ENCODE measurements at places on chromosomes 3 and 15.

GRCh38 chr3:114562557-114562956 is 268.7 kb downstream of the TIGIT start:
- no peak for DNase-seq

DNA sequence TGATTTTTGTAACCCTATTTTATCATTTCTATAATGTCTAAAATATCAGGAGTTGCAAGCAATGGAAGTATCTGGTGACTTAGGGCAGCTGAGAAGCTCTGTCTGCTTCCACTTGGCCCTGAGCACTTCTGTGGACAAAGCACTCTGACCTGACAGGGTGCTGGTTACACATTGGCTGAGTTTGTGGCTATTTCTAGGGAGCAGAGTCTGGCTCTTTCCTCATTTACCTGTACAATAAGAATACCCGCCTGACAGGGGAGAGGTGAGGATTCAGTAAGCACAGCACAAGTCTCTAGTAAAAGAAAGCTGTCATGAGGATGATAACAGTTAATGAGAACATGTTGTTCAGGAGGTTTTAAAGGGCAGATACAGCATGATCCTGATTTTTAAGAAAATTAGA is 33.3 kb upstream of the SPESP1 start:
- DNase-seq, result no peak

DNA sequence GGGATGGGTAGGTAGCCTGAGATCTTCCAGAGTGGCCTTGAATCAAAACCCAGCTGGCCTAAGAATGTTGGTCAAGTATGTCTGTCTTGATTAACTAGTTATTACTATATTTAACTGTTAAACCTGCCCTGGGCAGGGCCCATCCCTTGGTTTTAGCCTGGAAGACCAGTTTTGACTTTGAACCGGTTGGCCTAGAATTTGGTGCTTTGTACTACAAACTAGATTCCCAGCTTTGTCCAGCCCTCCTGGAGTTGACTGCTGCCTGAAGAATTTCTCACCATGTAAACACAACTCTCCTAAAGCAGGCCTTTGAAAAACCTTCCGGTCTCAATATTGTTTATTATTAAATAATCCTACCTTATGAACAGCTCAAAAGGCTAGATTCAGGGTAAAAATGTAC is 16.0 kb downstream of the C15orf62 start:
- DNase-seq, result no peak

GRCh38 chr15:101662203-101662602 is 10.0 kb upstream of the TM2D3 start:
- no peak for DNase-seq

All from stimulated activated CD8-positive, alpha-beta memory T cell treated with anti-CD3 and anti-CD28 coated beads, Interleukin-7, amount 100 ng/mL, for 1 hour (primary cell).